A549 treated with CORT108297 at 1 μM for 4 hours (cell line): ENCODE measurements at places on chromosomes 16 and 17. TPM values are rescaled to one million over a fixed set of nuclear protein-coding genes. Genes with fewer than 3 reads are reported as not detected.

The WDR81 gene
- 18.3 to 32.4 TPM (median 30.6 TPM) in 5 replicates for total RNA-seq

The GAN gene
- 2.3 to 3.3 TPM (median 2.5 TPM) in 5 replicates for total RNA-seq

The RTN4RL1 gene
- 2.8 to 4.0 TPM (median 3.4 TPM) in 5 replicates for total RNA-seq

The CX3CL1 gene
- 0.03 to 0.17 TPM (median 0.07 TPM) in 5 replicates for total RNA-seq

The C17orf78 gene
- not detected in 5 replicates for total RNA-seq

The LITAFD gene
- not detected in 5 replicates for total RNA-seq

The GFAP gene
- 0.55 to 0.86 TPM (median 0.75 TPM) in 5 replicates for total RNA-seq

The SEZ6L2 gene
- 16.9 to 23.6 TPM (median 21.7 TPM) in 5 replicates for total RNA-seq

The RAMP2 gene
- total RNA-seq, result 0.75 to 1.2 TPM (median 1.1 TPM) in 5 replicates

The C16orf86 gene
- total RNA-seq, result 0.16 to 0.19 TPM (median 0.18 TPM) in 3 of 5 replicates, not detected in the others

The SLC9A5 gene
- total RNA-seq, result 1.3 to 1.8 TPM (median 1.7 TPM) in 5 replicates
